ENCODE measurements at places on chromosomes 1 and 21. TPM values are rescaled to one million over a fixed set of nuclear protein-coding genes. Genes with fewer than 3 reads are reported as not detected.

GRCh38 chr21:45487891-45488600, 54.2 kb downstream of the SLC19A1 start:
- no peaks in the 10 kb centered on the region for H3K36me3 ChIP-seq
- no peak overlapping the region for H3K27ac ChIP-seq
- H3K4me1 ChIP-seq, result peaks cover 9% of the 10 kb centered on the region
- no peak overlapping the region for H3K4me3 ChIP-seq
- no peak for DNase-seq
- H3K27me3 ChIP-seq, result no peaks in the 10 kb centered on the region

DNA sequence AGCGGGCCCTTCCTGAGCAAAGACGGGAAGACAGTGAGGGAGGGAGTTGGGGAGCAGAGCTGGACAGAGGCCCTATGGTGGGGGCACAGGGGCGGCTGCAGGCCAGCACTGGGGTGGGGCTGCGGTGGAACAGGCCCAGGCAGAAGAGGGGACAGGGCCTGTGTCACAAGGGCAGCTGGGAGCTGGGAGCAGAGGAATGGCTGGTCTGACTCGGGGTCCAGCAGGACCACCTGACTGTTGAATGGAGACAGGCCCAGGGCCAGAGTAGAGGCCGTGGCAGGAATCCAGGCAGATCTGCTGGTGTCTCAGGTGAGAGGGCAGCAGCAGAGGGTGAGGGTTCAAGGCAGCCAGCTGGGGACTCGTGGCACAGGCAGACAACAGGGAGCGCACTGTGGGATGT, 25.3 kb downstream of the CTNNBIP1 start:
- no peak overlapping the region for H3K27ac ChIP-seq
- DNase-seq, result no peak
- no peaks in the 10 kb centered on the region for H3K36me3 ChIP-seq
- H3K4me1 ChIP-seq, result peaks cover 25% of the 10 kb centered on the region
- H3K4me3 ChIP-seq, result peak overlapping the region; percentile 45

Gene ABCA4
- total RNA-seq, result not detected

Gene NOS1AP
- not detected for total RNA-seq

Gene PPFIA4
- total RNA-seq, result 1.6 TPM

Gene AK5
- 41.5 TPM for total RNA-seq

DNA sequence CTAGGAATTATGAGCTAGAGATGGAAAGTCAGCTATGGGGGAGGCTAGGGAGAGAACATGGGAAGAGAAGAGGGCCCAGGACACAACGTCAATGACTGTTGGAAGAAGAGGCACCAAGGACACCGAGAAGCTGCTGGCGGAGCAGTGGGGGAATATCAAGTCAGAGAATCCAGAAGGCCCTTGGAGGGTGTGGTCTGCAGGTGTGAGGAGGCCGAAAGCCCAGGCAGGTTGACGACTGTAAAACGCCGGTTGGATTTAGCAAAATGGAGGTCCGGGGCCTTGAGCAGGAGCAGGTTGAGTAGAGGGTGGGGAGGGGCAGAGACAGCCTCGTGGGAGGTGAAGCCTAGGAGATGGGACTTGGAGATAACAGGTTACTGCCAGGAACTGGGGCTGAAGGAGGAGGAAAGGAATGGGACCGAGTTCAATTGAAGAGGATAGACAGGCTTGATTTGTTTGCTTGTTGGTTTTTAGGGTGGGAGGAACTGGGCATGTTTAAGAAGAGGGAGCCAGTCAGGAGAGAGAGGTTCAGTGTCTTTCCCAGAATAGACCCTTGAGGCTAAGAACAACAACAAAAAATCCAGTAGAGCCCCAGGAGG, 35.1 kb downstream of the EDN2 start:
- no peak overlapping the region for H3K4me3 ChIP-seq
- H3K4me1 ChIP-seq, result no peaks in the 10 kb centered on the region
- no peak overlapping the region for H3K27ac ChIP-seq
- peaks cover 2% of the 10 kb centered on the region for H3K27me3 ChIP-seq
- peaks cover 3% of the 10 kb centered on the region for H3K36me3 ChIP-seq

DNA sequence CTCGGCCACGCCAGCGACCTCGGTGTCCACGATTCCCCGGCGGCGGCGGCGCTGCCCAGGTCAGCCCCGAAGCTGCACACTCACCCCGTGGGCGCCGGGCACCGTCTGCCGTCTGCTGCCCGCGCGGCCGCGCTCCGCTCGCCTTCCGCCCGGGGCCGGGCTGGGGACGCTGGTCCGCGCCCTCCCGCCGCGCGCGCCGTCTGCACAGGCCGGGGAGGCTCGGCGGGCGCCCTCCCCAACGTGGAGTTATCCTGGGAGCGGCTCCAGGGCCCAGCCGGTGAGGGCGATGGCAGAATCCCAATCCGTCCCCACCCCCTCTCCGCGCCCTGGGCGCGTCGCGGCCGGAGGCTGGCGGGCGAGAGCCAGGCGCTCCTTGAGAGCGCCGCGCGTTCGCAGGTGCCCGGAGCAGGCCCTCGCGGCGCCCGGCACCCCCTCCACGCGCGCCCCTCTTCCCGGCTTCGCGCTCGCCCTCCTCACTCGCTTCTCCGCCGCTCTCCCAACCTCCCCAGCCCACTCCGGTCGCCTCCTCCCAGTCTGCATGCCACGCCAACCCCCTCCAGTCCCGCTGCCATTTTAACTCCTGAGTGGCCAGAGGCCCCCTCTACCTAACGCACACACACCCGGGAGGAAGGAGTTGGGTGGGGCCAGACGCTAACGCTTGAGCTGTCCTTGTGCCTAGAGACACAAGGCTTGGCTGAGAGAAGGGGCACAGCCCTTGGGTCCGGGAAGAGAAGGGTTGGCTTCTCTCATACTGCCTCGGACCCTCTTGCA, at the start of gene LRRN2:
LRRN2 (minus strand) TSS at position 503 of the 771 bp plus-strand sequence. CDS start 65,746 bp downstream, outside the sequence.
- peaks cover 17% of the 10 kb centered on the region for H3K4me1 ChIP-seq
- no peaks in the 10 kb centered on the region for H3K36me3 ChIP-seq
- peak within 1 kb of the TSS; percentile 53 for H3K4me3 ChIP-seq

Gene ATP1A4
- not detected for total RNA-seq
